ENCODE measurements at places on chromosomes 2 and 18.

DNA sequence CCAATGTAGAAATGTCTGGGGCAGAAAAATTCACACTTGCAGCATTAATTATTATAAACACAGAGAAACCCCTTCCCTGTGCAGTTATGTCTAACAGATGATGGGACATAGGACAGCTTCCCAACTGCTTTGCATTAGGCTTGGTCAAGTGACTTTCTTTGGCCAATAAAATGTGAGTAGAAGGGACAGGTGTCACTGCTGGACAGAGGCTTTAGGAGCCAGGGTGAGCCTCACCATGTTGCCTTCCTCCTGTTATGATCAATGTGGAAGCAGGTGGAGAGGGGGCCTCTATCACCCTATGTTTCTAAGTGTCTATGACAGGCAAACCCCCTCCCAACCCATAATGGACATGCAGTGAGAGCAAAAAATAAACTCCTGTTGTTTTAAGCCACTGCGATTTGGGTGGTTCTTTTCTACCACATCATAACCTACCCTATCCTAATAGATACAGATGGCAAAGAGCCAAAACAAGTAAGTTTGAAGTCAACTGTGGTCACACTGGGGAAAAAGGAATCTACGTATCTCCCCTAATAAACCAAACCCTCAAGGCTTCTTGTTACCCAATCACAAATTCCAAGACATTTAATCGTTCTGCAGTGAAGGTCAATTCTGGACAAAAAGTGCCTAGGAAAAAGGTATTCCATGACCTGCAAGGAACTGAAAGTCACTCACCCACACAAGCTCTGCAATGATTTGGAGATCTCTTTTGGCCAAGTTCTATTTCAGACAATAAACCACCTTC, 28.6 kb upstream of the POU3F3 start:
- no peak for DNase-seq
- H3K27ac ChIP-seq = no peak overlapping the region
- H3K4me1 ChIP-seq = no peaks in the 10 kb centered on the region
- no peaks in the 10 kb centered on the region for H3K36me3 ChIP-seq
- H3K27me3 ChIP-seq = no peaks in the 10 kb centered on the region

DNA sequence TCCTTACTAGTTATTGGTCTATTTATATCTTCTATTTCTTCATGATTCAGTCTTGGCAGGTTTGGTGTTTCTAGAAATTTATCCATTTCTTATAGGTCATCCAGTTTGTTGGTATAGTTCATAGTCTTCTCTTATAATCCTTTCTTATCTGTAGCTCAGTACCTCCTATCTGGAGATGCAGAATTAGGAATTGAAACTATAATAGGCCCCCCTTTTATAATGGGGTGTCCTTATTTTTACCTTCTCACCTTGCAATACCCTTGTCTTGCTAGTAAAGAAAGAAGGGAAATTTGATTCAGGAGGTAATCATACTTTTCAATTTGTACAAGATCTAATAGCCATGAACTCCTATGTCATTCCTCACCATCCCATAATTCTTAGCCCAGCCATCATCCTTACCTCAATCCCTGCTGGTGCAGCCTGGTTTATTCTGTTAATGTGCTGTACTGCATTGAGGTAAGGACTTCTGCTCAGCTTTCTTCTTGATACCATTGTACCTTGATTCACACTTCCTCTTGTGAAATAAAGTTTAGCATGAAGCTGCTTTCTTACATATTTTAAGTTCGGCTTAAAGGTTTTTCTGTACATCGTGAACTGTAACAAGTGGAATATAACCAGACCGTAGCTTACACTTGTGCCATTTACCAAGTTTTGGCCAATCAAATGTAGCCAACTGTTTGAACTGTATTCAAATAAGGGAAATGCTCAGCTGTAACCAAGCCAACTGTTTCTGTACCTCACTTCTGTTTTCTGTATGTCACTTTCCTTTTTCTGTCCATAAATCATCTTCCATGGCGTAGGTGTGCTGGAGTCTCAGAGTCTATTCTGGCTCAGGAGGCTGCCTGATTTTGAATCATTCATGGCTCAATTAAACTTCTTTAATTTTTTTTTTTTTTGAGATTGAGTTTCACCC, 40.1 kb upstream of the PTH2R start:
- H3K4me1 ChIP-seq = peaks cover 8% of the 10 kb centered on the region
- H3K36me3 ChIP-seq = no peaks in the 10 kb centered on the region
- no peak overlapping the region for H3K4me3 ChIP-seq
- H3K27me3 ChIP-seq = no peaks in the 10 kb centered on the region
- DNase-seq = no peak
- no peak overlapping the region for H3K27ac ChIP-seq

DNA sequence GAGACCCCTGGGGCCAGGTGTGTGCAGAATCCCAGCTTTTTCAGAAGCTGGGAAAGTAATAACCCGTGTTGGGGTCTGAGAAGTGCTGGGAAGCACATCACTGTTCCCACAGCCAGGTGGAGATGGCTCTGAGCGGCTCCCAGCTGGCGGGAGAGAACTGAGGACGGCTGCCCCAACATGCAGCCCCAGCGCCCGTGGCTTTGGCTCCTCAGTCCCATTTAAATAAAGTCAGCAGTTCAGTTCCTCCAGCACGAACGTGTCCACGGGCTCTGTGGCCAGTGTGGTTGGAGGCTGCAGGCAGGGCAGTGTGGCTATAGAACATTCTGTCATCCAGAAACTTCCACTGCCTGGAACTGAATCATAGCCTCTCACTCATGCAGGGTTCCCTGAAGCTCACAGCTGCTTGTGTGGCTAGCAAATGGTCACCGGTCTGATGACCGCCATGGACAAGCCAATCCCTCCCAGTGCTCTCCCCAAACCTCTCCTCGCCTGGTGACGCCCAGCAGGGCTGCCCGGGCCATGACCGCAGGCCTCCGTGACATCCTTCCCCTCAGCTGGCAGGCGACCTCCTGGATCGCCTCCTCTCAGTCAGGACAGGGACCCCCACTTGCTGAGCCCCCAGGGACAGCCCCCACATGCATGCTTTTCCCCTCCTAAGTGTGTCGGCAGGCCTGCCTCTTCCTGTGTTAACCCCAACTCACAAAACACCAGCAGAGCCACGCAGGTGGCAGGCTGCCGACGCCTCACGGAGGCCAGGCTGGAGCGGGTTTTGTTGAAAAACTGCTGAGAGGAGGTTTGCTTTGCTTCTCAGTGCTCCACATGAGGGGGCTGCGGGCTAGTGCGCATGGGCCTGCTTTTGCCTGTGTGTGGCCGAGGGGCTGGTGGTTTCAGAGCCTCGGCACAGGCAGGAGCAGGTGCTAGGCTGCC, 1.3 kb downstream of the RTP5 start:
- DNase-seq = no peak
- H3K27me3 ChIP-seq = no peaks in the 10 kb centered on the region
- no peak overlapping the region for H3K4me3 ChIP-seq
- no peaks in the 10 kb centered on the region for H3K36me3 ChIP-seq
- H3K27ac ChIP-seq = no peak overlapping the region

DNA sequence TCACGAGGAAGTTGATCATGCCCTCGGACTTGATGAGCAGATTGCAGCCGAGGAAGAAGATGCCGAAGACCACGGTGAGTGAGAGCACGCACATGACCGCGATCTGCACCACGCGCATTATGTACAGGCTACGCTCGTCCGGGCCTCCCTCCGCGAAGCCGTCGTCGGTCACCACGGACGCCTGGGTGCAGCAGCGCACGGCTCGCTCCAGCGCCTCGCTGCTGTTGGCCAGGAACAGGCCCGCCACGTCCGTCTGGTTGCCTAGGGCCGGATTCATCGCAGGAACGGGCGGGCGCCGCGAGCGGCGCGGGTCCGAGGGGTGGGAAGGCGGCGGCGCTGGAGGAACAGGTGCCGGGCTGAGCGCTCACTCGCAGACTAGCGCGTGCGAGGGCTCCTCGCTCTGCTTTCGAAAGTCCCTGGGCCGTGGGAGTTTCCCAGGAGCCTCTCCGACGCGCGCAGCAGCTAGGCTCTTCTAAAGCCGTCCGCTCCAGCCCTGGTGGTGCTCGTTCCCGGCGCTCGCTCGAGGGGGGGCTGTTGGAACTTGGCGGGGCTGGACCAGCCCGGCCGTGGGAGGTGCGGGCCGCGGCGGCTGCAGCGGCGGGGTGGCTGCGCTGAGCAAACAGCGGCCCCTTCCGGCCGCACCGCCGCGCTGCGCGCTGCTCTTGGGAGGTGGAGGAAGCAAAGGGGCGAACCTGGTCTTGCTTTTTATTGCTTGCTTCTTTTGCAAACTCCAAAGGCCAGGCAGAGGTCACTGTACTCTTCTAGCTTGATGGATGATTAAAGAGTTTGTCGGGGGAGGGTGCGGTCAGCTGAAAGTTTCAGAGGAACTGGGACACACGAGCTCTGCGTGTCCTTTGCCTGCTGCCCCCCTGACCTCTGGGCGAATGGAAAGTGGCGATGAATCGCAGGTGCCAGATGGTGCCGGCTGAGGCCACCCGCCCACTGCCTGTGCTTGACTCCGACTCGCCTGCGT, at the start of gene RPRM:
Gene RPRM (minus strand): TSS at position 474 of the 973 bp plus-strand sequence. CDS start 197 bp downstream, at position 277.
- peak; percentile 67 for DNase-seq
- H3K27me3 ChIP-seq = peaks cover 15% of the 10 kb centered on the region
- no peak within 1 kb of the TSS for H3K27ac ChIP-seq
- H3K36me3 ChIP-seq = no peaks in the 10 kb centered on the region

GRCh38 chr2:70003093-70003830, 41.8 kb upstream of the ASPRV1 start:
- H3K27ac ChIP-seq = no peak overlapping the region
- no peak for DNase-seq
- peaks cover 19% of the 10 kb centered on the region for H3K4me1 ChIP-seq
- H3K27me3 ChIP-seq = no peaks in the 10 kb centered on the region
- H3K36me3 ChIP-seq = no peaks in the 10 kb centered on the region

GRCh38 chr2:73059106-73059505, 12.4 kb downstream of the SFXN5 start:
- no peak for DNase-seq
- peaks cover 13% of the 10 kb centered on the region for H3K36me3 ChIP-seq
- no peak overlapping the region for H3K4me3 ChIP-seq
- no peak overlapping the region for H3K27ac ChIP-seq

- H3K27ac ChIP-seq = no peak overlapping the region
- DNase-seq = no peak
These were observed 27.2 kb downstream of the TNS1 start for GRCh38 chr2:217975626-217976025.

DNA sequence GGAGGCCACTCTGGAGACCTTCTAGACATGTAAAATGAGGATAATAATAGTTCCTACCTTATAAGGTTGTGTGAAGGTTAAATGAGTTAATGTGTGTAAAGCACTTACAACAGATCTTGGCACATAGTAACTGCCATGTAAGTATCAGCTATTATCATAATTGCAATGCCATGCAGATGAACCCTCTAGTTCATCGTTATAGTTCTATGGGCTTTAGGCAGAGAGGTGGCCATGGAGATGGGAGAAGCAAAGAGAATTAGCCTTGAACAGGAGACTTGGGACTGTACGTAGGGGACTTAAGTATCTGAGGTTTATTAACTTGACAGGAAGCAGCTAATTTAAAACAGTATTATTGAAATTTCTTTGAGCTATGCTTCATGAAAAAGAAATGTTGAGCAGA, 151.8 kb downstream of the PIK3C3 start:
- H3K4me3 ChIP-seq = no peak overlapping the region
- H3K4me1 ChIP-seq = peaks cover 12% of the 10 kb centered on the region
- no peak for DNase-seq
- H3K36me3 ChIP-seq = no peaks in the 10 kb centered on the region

DNA sequence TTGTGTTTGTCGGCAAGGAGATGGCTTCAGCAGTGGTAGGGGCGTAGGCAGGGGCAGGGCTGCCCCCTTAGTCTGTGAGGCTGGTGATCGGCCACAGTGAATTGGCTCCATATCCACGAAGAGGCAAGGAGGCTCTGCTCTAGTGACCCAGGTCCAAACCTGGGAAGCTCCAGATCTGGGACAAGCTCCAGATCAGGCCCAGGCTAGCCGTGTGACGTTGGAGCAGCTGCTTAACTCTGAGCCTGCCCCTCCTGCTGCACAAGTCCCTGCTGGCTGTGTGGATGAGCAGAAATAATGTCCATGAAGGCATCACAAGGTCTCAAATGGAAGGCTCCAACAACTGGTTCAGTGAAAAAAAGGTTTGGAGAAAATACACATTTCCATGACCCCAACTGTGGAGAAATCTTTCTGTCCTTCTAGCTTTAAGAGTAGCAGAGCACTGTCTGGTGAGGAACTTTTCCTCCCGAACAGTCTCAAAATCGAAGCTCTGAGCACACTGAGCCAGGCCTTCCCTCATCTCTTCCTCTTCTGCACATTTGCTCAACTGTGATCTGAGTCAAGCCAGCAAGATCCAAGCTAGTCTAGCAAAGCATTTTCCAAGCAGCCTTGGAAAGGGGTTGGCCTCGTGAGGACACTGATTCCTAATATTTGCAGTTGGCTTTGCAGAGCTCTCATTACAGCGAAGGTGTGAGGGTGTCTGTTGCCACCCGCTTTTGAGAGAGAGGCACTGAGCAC, 67.0 kb upstream of the TCF7L1 start:
- DNase-seq = no peak
- no peaks in the 10 kb centered on the region for H3K27me3 ChIP-seq
- H3K36me3 ChIP-seq = no peaks in the 10 kb centered on the region

GRCh38 chr2:197256547-197257170, 53.9 kb downstream of the ANKRD44 start:
- DNase-seq = no peak
- H3K4me1 ChIP-seq = 0 out of 2 replicates have a peak, but pooled peaks cover 3% of the 10 kb centered on the region
- H3K36me3 ChIP-seq = no peaks in the 10 kb centered on the region
- no peaks in the 10 kb centered on the region for H3K27me3 ChIP-seq

- no peak for DNase-seq
- H3K4me3 ChIP-seq = no peak overlapping the region
- no peak overlapping the region for H3K27ac ChIP-seq
These were observed 156.6 kb upstream of the ID2 start for GRCh38 chr2:8525236-8525581.

- H3K27me3 ChIP-seq = no peaks in the 10 kb centered on the region
- H3K4me3 ChIP-seq = no peak overlapping the region
- no peaks in the 10 kb centered on the region for H3K4me1 ChIP-seq
- DNase-seq = no peak
- H3K27ac ChIP-seq = no peak overlapping the region
These were observed 101.5 kb downstream of the KLF7 start for GRCh38 chr2:207064128-207064690.

GRCh38 chr2:134917888-134918525, 615 bp upstream of the CCNT2 start:
- H3K27ac ChIP-seq = peak overlapping the region; percentile 99
- no peaks in the 10 kb centered on the region for H3K36me3 ChIP-seq
- no peak for DNase-seq
- H3K27me3 ChIP-seq = no peaks in the 10 kb centered on the region
- peaks cover 31% of the 10 kb centered on the region for H3K4me1 ChIP-seq
- H3K4me3 ChIP-seq = peak overlapping the region; percentile 91

Data from GM23338 (cell line).